Right atrium auricular region (tissue), 2 donors: ENCODE measurements at places on chromosomes 1 and 21.

GRCh38 chr21:32946654-32947053 is 79.1 kb upstream of the OLIG2 start:
- no peak for DNase-seq

DNA sequence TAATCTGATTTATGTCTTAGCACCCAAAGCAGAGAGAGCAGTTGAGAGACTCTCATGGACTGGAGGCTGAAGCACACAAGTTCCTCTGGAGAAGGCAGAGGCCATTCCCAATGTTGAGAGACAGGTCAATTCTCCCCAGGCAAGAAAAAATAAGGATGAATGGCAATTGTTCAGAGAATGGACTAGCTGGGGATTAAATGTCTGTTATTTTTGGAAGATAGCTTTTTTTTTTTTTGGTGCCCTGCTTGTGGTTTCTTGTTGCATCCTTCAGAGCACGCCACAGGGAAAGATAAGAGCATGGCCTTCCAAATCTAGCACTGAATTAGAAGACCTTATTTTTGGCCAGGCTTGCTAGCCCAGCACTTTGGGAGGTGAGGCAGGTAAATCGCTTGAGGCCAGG is 65.6 kb upstream of the ERRFI1 start:
- DNase-seq: no peak

DNA sequence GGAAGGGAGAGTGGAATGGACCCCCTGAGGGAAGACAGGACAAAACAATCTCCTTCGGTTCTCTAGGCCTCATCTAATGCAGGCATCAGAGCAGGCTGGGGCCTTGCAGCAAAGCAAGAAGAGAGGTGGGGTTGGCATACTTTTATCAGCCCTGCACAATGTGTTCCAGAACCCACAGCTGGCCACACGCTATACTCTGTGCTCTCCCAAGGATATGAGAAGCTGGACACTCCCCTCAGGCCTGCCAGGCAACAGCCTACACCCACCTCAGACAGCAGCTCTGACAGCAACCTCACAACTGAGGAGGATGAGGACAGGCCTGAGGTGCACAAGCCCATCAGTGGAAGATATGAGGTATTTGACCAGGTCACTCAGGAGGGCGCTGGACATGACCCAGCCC is 27.3 kb downstream of the LY9 start:
- no peak for DNase-seq

GRCh38 chr1:2988256-2988655 is 33.0 kb upstream of the ACTRT2 start:
- no peak for DNase-seq

GRCh38 chr1:68959461-68960030 is 462.7 kb upstream of the DEPDC1 start:
- DNase-seq: no peak

DNA sequence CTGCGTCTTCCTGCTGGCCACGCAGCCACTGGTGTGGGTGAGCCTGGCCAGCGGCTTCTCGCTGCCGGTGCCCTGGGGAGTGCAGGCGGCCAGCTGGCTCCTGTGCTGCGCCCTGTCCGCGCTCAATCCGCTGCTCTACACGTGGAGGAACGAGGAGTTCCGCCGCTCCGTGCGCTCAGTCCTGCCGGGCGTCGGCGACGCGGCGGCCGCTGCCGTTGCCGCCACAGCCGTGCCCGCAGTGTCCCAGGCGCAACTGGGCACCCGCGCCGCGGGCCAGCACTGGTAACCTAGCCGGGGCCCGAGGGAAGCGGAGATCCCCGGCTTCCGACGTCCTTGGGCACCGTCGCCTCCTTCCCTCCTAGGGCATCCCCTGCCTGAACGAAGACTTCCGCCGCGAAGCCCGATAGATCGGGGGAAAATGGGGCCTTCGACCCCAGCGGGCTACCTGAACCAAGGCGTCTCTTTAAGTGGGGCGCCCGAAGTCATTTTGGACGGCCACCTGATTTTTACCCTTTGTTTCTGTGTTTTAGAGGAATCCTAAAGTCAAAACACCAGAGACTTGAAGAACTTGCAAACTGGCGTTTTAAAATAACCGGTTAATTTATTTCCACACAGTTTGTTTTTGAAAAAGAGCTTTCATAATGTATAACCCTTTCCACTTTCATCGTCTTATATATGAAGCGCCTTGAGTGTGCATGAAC is 2.0 kb downstream of the GPR88 start:
- no peak for DNase-seq

DNA sequence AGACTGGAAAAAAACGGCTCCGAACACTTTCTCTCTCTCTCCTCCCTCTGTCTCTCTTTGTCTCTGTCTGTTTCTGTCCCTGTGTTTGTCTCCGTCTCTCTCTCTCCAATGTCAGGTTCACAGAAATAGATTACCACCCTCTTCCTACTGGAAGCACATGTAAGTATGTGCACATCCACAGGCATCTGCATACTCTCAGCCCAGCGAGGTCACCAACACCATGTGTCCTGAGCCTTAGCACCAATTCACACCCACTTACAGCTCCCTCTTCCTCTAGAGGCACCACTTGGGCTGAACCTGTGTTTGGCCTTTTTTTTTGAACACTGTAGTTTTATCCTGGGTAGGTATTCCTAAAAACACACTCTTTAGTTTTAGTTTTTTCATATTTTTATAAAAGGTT is 130.5 kb downstream of the ETS2 start:
- DNase-seq: no peak

GRCh38 chr1:107590900-107591622 is 373.9 kb downstream of the VAV3 start:
- DNase-seq: no peak

DNA sequence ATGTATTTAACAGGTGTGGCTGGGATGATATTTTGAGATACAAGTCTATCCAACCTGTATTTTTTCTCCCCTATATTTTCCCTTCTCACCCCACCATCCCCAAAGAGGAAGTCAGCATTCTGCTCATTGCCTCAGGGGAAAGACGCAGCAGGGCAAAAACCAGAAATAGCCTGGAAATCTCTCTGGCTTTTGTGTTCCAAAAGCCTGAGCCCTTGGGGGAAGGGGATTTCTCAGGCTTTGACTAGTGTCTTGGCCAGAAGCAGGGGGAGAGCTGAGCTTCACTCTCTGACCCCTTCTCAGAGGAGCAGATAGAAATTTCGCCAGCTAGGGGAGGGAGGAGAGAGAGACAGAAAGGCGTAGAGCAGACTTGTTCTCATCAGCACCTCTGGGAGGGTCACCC is 244.7 kb downstream of the RRAGC start:
- no peak for DNase-seq

- no peak for DNase-seq
These were observed 17.4 kb downstream of the HYI start for GRCh38 chr1:43436371-43436770.

GRCh38 chr1:230002164-230002803 is 64.8 kb upstream of the GALNT2 start:
- DNase-seq: peak; percentile 82

DNA sequence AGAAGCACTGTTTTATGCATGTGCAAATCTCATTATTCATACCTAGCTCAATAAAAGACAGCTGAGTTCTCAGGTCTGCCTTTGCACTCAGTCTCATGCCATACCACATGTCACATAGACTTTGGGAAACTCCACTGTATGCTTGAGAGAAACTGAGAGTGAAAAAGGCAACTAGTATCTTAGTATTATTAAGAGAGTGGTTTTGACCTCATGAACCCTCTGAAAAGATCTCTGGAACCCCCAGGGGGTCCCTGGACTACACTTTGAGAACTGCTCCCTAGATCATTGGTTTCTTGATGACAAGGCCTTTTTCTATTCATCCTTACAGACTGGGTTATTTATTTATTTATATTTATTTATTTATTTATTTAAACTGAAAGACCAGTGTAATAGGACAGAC is 3.7 kb upstream of the RHEX start:
- no peak for DNase-seq

- DNase-seq: no peak
These were observed 11.5 kb upstream of the LINGO4 start for GRCh38 chr1:151816548-151817352.

GRCh38 chr1:10799726-10800125 is 3.3 kb upstream of the CASZ1 start:
- DNase-seq: no peak

DNA sequence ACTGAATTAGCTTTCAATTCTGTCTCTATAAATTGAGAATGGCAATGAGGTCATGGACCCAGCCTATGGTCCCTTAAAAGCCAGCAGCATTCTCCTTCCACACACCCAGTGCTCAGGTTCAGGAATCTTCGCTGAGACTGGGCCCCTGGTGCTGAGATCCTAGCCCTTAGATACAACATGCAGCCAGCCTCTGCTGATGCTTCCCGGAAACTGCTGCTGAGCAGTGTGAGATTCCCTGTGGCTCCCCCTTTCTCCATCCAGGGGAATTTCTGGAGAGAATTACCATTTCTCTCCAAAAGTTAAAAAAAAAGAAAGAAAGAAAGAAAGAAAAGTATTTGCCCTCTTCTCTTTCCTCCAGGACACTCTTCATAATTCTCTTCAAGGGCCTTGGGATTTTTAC is 31.7 kb upstream of the RALGPS2 start:
- DNase-seq: no peak

- DNase-seq: no peak
These were observed 648 bp upstream of the ADAR start for GRCh38 chr1:154608397-154609270.

GRCh38 chr1:185046668-185047067 is 1.3 kb downstream of the RNF2 start:
- DNase-seq: no peak

GRCh38 chr1:71834601-71835441 is 447.5 kb downstream of the NEGR1 start:
- peak; percentile 58 for DNase-seq

- DNase-seq: no peak
These were observed 92.3 kb downstream of the ROR1 start for GRCh38 chr1:63866084-63866483.

DNA sequence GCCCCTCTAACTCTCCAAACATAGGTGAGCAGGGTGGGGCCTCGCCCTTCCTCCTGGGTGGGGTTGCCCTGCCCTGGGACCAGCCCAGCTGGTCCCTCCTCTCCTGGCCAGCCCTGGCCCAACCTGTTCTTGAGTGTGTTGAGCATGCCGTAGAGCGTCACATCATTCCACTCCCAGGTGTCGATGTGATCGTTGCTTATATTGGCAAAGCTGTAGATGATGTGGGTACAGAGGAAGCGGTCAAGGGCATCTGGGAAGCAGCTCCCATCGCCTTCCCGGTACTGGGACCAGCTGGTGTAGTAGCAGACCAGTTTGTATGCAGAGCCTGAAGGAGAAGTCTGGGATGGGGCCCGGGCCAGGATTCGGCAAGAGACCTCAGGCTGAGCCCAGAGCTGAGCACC is 1.4 kb downstream of the CHI3L1 start:
- no peak for DNase-seq

DNA sequence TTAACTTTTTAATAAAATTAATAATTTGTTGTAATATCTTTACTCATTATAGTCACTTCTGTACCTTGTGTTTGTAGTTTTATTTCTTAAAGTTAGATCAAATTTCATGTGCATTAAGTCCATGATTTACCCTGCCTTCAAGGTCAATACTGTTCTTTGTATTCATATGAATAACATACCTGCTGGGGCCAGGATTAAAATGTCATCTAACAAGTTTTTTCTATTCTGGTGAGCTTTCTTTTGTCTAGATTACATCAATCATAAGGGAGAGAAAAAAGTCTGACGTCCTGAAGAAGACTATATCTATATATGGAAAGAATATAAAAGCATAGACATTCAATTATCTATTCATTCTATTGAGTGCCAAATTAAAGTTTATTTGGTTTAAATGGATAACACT is 232.6 kb downstream of the COL11A1 start:
- DNase-seq: no peak

- DNase-seq: no peak
These were observed 8.5 kb downstream of the GGPS1 start for GRCh38 chr1:235336903-235337302.

- no peak for DNase-seq
These were observed 25.7 kb downstream of the CRYAA start for GRCh38 chr21:43194303-43195120.

GRCh38 chr1:40059960-40060750 is 19.6 kb downstream of the CAP1 start:
- no peak for DNase-seq

- DNase-seq: no peak
These were observed 9.3 kb downstream of the SAMD11 start for GRCh38 chr1:932776-933602.

DNA sequence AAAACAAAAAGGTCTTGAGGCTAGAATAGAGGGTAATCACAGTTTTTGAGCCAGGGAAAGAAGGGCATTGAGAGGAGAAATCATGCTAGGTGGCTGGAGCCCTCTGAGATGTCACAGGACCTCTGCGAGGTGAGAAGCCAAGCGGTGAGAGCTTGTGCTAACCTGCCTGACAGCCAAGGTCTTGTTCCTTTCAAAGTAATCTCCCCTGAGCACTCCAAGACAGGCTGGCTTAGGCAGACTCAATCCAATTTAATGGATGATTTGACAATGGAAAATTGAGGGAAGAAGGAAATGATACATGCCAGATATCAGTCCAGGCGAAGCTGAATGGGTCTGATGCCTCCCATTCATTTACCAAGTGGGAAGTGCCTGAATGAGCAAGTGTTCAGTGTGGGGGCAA is 311.9 kb upstream of the PTBP2 start:
- no peak for DNase-seq

DNA sequence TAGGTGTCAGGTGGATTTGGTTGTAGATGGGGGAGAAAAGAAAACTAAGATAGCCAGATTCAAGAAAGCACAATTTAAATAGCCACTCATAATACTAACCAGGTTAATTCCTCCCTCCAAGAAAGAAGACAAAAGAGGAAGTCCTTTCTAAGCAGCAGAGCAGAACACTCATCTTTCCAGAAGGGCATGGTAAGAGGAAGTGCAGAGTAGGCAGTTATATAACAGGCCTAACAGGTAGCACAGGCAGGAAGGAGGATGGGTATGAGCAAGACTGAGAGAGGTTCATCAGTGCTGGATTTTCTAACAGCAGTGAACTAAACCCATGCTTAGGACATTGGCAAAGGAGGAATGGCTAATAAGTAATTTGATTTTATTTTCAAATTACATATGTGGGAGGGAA is 517.5 kb downstream of the PLPP3 start:
- no peak for DNase-seq

DNA sequence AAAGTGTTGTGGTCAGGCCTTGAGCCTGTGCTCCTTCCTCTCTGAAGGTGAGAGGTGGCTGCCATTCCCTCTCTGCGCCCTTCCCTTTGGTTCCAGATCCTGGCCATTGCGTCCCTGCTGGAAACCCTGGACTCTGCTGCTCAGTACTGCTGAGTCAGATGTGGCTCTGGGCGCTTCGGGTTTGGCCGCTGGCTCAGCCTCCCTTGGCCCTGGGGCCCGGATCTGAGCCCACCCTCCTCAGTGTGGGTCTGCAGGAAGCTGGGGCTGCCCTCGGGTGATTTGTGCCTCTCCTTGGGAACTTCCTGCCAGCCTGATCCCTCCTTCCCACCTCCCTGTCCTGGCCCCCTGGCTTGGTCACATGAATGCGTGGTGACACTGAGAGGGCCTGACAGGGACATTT is 32.2 kb downstream of the QSOX1 start:
- DNase-seq: no peak

- DNase-seq: no peak
These were observed 247.2 kb downstream of the FMN2 start for GRCh38 chr1:240338837-240339236.

DNA sequence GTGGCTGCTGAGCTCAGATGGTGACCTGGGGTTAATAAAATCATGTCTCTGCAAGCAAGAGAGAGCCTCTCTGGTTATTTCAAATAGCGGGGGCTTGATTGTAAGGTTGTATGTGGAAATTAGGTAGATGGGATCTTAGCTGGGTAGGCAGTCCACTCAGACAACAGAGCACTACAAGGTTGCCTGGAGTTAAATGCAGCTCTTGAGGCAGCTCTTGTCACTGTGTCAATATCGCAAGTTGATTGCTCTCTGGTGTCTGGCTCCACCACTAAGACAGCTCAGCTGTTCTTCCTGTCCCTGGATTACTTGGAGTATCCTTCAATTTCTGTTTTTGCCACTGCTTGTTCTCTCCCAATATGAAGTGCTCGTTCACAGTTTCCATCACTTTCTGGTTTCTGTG is 93.8 kb downstream of the C21orf91 start:
- no peak for DNase-seq
